Activated naive CD4-positive, alpha-beta T cell treated with anti-CD3 and anti-CD28 coated beads, Interleukin-2, amount 50 U/mL, for 16 hours (primary cell): ENCODE measurements at places on chromosomes 16 and 17.

DNA sequence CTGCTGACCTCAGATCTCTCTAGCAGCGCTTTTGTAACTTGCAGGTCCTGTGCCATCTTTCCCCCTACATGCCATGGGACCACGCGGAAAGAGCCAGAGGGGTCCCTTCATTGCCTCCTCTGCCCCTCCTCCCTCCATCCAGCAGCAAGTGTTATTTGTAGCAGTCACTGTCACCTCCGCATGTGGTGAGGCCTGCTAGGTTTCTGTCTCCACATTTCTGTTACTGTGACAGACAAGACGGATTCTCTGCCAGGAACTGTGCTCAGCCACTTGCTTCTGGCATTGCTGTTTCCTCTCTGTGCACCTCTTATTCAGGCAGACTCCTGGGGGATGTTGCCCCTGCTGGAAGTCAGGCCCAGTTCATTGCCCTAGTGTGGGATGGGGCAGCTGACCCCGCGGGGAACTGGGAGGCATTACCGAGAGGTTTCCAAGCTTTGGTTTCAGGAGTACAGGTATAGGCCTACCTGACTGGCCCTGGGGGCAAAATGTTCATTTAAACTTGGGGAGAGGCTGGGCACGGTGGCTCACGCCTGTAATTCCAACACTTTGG lies 61.2 kb downstream of the RAB11FIP4 start:
- DNase-seq, result no peak

GRCh38 chr16:4395055-4395726 lies 21.2 kb downstream of the CORO7 start:
- no peak for DNase-seq

- no peak for DNase-seq
Observed at GRCh38 chr16:24838554-24839266, 7.1 kb upstream of the SLC5A11 start.

- DNase-seq, result no peak
Observed at GRCh38 chr17:49515196-49515770, 20.2 kb downstream of the NGFR start.

DNA sequence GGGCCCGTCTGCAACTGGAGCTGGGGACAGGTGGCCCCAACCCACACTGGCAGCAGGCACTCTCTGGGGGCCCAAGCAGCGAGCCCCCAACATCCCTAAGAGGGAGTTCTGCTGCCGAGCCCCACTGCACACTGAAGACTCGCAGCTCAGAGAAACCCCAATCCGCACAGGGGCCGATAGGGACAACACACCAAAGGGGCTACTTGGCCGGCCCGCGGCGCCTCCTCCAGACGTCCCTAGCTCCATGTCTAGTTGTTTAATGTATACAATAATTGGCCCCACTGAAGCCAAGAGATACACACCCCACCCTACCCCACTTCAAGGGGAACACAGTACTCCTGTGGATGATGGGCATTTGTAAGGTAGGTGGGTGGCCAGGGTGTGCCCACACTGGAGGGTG lies 62.7 kb downstream of the ZNF423 start:
- no peak for DNase-seq
